ENCODE measurements at places on chromosomes 2 and 18.

- DNase-seq: peak; percentile 48
Observed at GRCh38 chr2:200330351-200331060, 24.0 kb downstream of the SPATS2L start.

GRCh38 chr2:138720035-138720838, 60.0 kb downstream of the NXPH2 start:
- no peak for DNase-seq

DNA sequence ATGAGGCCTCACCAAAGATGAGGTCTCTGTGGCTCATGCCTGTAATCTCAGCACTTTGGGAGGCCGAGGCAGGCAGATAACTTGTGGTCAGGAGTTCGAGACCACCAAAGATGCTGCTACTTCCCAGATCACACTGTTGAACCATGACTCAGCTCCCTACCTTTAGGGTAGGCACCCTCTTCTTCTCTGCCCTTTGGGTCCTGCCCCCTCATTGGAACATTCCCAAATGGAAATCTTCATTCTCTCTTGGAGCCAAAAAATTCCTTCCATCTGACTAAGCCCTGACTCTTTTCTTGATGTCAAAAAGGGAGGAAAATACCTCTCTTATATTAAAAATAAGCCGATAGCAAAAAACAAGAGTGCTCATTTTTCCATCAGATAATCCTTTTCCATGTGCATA, 183.5 kb downstream of the PAX3 start:
- no peak for DNase-seq

GRCh38 chr18:8876887-8877286, 171.5 kb downstream of the MTCL1 start:
- DNase-seq: no peak

DNA sequence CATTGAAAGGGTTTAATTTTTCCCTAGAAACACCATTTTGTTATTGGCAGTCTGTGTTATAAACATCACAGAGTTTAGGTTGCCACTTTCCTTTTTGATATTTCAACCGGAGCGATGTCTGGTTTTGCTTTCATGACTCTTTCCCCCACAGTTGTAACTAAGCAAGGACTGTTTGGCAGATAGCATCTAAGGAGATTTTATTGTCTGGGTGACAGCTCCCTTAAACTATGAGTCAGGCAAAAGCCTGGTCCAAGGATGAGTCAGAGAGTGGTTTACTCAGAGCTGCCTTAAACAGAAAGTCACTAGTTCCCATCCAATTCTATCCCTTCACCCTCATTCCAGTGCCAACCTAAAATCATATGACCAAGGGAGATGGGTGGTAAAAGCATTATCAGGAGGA, 341.6 kb upstream of the VWC2L start:
- no peak for DNase-seq

- no peak for DNase-seq
Observed at GRCh38 chr2:19732255-19732654, 169.5 kb downstream of the TTC32 start.

GRCh38 chr18:25815659-25816058, 274.8 kb downstream of the SS18 start:
- no peak for DNase-seq

DNA sequence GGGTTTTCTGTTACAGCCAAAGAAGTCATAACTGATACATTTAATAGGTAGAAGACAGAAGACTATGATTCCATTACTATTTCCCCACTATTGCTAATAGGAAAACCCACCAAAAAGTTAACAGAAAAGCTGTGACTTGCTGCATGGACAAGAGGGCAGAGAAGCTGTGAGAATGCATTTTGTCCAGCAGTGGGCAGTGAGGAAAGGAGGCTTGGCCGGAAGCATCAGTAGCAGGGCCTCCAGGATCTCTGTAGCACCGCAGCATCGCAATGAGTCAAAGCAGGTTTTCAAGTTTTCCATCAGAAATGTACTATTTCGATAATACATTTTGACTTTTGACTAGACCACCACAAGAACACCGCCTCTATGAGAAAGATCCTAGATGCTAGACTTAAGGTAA, 24.9 kb downstream of the MYO5B start:
- DNase-seq: no peak

DNA sequence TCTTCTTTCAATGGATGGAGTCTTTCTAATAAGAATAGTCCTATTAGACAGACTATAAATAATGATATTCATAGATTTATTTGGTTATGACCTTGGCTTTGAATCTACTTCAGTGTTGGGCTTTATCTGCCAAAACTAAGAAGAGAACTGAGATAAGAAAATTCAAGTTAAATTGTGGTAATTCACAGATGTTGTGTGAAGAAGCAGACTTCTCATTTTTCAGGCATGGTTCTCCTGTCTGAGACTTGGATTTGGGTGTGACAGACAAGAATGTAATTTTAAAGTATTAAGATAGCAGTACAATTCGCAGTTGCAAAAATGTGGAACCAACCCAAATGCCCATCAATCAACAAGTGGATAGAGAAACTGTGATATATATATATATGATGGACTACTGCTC, 124.7 kb downstream of the QPCT start:
- DNase-seq: no peak

DNA sequence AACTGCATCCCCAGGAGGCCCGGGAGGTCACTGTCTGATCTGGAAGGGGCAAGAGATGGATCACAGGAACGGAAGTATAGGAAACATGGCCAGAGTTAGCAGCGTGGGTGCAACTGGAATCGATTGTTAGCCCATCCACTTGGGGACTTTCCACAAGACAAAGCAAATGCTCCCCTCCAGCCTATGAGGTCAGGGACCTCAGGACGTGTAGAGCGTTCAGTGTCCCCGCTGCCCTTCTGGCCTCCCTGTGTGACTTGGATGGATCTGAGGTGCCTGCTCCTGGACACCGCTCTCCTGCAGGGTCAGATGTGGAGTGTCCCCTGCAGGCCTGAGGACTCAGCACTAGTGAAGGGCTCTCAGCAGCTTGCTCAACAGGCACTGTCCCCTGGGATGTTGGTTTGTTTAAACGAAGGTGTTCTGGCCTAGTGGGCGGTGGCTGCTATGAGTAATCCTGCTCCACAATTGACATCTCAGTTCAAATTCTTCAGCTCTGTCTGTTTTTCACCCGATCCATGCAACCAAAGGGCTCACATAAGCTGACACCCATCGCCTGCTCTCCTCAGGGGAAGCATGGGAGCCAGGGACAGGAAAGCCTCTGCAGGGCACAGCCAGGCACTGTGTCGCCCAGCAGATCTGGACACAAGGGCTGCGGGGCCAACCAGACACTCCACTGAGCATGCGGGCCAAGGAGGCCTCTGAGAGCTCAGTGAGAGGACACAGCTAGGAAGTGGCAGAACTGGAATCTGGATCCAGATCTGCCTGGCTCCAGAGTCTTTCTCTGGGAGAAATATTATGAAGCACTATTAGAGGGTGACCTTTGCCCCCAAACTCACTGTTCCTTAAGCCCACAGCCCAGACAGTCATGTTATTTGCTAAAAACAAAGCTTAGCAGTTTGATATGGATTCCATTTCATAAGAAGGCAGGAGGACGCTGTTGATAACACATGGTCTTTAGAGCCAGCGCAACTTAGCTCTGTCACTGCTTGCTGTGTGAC, 78.5 kb downstream of the RHOB start:
- no peak for DNase-seq

GRCh38 chr2:11784747-11785610, 38.5 kb downstream of the LPIN1 start:
- DNase-seq: no peak

GRCh38 chr18:58223717-58224424, 179.8 kb downstream of the NEDD4L start:
- DNase-seq: no peak

DNA sequence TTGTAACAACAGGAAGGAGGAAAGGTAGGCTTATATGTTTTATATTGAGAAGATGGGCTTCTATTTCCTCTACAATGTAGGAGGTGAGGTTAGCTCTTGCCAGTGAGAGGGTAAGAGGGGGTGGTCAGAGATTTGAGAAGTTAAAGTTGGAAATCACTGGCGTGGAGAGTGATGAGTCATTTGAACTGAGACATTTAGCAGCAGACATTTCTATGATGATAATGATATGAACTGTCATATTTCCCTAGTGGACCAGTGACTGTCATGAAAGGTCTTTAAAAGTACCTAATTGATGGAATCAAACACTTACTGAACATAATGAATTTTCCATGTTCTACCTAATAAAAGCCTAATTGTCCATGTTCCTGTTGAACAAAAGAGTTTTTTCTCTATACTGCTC, 126.1 kb downstream of the FAM161A start:
- no peak for DNase-seq

- no peak for DNase-seq
Observed at GRCh38 chr2:99472600-99472960, 17.2 kb downstream of the REV1 start.

DNA sequence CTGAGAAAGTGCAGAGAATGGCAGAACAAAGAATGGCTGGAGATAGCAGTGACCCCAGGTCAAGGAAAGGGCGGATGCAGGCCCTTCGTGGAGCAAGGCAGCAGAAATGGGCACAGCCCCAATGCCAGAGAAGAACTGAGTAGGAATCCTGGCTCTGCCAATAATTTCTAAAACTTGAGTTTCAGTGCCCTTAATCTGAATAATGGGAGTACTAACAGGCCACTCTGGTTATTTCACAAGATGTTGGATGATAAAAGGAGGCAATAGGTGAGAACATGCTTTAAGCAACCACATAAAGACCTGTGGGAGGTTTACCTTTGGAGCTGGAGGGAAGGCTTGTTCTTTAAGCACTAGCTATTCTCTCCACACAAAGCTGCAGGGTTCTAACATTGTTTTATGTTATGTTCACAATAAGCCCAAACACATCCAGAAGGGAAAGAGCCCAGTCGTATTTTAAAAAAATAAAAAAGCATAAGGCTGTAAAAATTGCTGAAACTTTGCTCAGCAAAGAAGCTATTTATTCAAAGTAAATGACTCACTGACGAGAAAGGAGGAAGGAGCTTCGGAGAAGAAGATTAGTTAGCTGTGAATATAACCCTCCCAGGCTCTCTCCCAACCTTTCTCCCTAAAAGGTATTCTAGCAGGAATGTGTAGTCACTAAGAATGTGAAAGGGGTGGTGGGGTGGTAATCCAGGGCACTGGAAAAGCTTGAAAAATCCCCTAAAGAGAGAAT, 470.2 kb downstream of the TXNL1 start:
- DNase-seq: no peak

- DNase-seq: no peak
Observed at GRCh38 chr2:182300608-182301007, 126.2 kb downstream of the PDE1A start.

DNA sequence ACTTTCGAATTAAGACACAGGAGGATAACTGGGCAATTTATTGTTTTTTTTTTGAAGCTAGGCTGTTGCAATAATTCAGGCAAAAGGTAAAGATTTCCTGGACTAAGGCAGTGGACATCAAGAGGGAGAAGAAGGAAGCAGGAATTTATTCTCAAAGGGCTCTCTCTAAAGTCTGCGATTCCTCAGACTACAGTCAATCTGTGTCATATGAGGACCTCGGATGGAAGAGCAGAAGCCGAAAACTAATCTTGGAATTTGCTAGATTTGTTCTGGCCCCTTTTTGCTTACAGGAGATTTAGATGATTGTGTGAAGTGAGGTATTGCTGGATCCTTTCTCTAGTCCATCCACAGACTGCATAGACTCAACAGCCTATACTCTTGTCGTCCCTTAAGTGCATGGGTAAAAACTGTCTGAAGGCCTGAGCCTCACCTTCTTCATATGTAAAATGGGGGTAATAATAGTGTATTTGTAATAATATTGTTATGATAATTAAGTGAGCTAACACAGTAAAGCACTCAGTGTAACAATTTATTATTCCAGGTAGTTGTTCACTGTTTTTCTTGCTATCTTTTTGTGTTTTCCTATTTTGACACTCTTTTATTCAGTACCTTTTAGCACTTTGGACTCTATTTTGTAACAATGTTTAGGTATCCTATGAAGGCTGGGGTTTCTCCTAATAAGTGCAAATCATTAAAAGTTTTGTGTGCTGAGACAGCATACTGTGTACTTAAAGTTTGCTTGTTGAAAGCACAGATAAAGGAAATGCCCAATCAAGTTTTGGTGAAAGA, 54.2 kb upstream of the NT5C1B start:
- no peak for DNase-seq

GRCh38 chr18:463827-464541, 36.5 kb downstream of the COLEC12 start:
- no peak for DNase-seq
